Stimulated activated CD4-positive, alpha-beta T cell treated with anti-CD3 and anti-CD28 coated beads, Interleukin-15, amount 100 ng/mL, for 1 hour (primary cell): ENCODE measurements at places on chromosomes 12 and 14.

- no peak for DNase-seq
Observed at GRCh38 chr12:50571786-50572185, 67.0 kb downstream of the DIP2B start.

DNA sequence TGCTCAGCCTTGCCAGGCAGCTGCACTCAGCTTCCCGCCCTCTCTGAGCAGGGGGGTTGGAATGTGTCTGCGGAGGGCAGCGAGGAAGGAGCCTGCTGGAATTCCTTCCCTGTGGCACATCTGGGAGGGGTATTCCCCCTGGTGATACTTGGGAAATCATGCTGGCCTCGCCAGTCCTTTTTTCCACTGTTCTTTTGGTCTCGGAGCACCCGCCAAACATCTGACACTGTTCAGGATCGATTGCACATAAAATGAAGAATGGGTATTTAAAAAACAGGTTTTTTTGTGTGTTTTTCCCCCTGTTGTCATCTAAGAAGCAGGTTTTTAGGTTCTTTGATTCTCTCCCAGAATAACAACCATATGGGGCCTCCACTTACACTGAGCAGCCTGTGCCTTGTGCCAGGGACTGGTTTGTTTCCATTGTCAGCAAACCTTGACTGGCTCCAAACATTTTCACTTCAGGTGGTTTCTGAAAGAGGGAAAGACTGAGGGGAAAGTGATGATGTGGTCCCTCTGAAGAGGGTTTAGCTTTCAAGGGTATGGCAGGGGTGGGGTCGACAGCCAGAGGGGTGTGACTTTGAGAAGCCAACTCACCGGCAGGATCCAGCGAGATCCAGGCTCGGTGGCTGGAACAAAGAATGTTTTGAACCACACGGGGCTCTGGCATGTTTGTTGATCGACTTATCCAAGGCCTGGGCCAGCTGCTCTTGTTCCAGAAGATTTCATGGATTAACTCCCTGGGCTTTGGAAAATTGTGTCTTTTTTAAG, 215.1 kb downstream of the CACNA1C start:
- no peak for DNase-seq

- DNase-seq = no peak
Observed at GRCh38 chr12:64779354-64779974, 20.3 kb upstream of the GNS start.

DNA sequence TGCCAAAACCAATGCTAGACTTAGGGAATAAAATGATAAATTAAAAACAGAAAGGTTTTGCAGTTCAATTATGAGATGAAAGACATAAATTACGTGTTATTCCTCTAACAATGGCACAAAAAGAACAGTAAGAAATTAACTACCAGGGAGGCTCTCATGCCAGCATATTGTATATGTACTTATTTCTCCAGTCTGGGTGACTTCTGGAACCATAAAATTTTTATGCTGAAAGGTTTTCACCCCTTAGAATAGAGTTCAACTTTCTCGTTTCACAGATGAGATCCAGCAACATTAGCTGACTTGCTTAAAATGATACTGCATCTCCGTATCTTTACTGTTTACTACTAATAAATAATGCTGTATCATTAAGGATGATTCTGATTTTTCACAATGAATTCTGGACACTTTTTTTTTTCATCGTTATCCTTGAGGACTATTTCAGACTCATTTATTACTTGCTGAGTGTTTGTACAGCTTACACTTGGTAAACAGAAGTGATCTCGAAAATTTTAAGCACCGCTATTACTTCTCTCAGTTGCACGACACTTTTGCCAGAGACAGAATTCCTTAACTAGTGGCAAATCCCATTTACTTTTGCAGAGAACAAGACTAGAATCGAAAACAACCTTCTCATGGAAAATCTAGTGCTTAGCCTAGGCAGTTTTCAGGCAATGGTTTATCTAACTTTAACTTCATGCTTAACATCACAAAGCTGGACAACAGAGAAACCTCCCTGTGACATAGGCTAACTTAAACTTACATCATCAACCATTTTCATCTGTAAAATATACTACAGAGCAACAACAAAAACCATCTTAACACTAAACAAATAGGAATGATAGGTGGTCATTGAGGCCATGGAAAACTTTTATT, 2.7 kb downstream of the RSRC2 start:
- DNase-seq = no peak

GRCh38 chr14:104799244-104800014, 1.5 kb upstream of the ZBTB42 start:
- no peak for DNase-seq

GRCh38 chr12:1845427-1845826, 25.1 kb downstream of the LRTM2 start:
- DNase-seq = no peak

DNA sequence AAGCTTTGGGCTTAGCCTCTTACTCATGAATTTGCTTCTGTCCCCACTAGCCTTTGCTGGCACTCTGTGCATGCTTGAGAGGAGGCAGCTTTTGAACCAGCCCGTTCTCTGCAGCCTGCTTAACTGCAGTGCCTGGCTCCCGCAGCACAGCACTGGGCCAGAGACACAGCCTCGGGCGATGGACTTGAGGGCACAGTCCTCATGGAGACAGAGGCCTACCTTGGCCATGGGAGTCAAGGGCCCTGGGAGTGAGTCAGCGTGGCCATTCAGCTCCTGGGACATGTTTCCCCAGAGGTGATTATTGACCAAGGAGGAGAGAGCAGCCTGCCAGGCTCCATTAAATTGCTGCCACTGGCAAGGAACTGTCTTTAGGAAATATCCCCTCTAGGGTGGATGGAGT, 93.5 kb downstream of the SMOC1 start:
- DNase-seq = no peak

DNA sequence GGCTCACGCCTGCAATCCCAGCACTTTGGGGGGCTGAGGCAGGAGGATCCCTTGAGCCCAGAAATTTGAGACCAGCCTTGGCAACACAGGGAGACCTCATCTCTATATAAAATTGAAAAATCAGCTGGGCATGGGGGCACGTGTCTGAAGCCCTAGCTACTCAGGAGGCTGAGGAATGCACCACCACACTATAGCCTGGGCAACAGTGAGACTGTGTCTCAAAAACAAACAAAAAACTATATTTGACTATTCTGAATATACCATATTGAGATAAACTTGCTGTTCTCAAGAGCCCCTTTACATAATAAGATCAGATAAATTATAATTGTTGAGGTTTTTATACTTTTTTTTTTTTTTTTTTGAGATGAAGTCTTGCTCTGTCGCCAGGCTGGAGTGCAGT, 44.9 kb upstream of the SRP54 start:
- DNase-seq = no peak

DNA sequence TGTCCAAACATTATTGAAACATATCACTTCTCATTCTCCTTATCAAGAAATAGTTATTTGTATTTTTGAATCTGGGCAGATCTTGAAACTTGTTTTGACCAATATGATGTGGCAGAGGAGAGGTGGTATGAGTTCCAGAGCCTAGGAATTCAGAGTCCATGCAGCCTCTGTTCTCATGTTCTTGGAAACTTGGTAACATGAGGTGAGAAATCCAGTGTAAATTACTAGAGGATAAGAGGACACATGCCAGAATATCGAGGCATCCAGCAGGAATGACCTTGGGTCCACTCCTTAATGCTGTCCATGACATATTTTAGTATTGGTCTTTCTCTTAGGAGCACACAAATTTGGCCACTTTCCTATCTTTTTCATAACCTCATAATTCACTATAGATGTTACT, 1374.6 kb downstream of the FSCB start:
- no peak for DNase-seq

DNA sequence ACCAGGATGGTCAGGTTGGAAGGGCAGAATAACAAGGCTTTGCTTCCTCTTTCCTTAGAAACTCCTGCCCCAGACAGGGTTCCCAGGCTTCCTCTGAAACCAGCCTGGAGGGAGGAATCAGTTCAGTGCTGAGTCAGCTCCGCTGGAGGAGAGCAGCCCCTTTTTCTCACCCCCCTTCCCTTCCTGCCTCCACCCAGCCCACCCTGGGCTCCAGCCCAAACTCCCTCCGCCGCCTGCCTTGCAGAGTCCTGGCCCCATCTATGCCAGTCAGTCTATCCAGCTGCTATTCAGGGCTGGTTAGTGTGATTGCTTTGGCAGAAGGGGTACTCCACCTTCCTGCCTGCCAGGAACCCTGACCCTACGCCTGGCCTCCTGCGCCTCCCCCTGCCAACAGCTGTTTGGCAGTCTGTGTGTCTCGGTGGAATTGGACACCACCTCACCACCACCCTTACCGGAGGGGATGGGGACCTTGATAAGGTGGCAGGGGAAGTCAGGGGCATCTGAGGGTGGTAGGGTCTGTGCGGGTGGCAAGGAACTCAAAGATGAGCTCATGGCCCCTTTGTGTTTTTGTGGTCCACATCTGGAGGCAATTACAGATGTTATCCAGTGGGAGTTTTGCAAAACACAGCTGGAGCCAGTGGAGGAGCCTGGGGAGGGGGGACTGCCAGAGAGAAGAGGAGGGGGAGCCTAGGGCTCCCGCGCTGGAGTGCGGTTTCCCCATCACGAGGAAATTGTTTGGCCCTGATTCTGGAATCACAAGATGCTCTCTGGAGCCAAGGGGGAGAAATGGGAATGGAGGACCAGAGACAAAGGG, 12.2 kb downstream of the MMP14 start:
- no peak for DNase-seq

GRCh38 chr12:116186482-116187150, 90.9 kb downstream of the MED13L start:
- DNase-seq = no peak

- DNase-seq = no peak
Observed at GRCh38 chr12:12387501-12387900, 30.6 kb downstream of the BORCS5 start.

- DNase-seq = no peak
Observed at GRCh38 chr12:28787151-28787550, 361.9 kb upstream of the FAR2 start.

- DNase-seq = no peak
Observed at GRCh38 chr14:21102521-21103410, 1.9 kb downstream of the TMEM253 start.

- no peak for DNase-seq
Observed at GRCh38 chr12:53486736-53487487, 12.3 kb downstream of the MAP3K12 start.

GRCh38 chr14:66099451-66099850, 386.7 kb upstream of the CCDC196 start:
- no peak for DNase-seq

GRCh38 chr12:94046626-94047410, 101.6 kb upstream of the PLXNC1 start:
- no peak for DNase-seq
